ENCODE measurements at places on chromosomes 1 and 21.

GRCh38 chr1:204613636-204614035 is 71.9 kb downstream of the LRRN2 start:
- DNase-seq: no peak

DNA sequence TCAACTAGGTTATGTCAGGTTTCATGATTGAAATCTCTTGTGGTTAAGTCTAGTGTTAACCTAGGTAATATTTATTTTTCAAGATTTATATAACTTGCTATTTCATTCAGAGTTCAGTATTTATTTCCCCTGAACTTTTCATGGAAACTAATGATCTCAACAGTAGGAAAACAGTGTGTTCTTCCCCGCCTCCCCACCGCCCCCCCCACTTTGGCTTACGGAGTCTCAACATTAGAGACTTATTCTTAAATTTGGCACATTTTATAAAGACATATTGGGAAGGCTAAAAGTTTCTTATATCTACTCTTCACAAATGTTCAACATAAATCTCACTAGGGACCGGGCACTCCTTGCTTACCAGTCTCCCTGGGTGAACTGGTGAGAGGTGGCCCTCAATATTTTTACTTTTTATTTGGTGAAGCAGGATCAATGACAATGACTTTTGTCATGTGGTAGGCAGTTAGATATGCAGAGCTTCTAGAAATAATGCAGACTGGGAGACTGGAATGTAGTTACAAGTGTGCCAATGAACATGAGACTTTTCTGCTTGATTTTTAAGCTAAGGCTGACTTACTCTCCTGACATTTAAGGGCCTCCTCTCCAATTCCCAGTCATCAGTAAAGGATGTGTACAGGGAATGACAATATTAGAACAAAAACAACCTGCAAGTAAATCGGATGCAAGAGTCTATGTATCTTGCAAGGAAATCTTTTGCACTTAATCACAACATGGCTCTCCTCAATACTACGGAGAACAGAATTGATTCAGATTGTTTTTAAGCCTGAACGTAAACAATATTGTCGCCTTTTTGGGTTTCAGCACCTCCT is 1.7 kb upstream of the MAN1A2 start:
- no peak for DNase-seq

GRCh38 chr1:25989440-25990234 is 8.2 kb downstream of the PAFAH2 start:
- no peak for DNase-seq

DNA sequence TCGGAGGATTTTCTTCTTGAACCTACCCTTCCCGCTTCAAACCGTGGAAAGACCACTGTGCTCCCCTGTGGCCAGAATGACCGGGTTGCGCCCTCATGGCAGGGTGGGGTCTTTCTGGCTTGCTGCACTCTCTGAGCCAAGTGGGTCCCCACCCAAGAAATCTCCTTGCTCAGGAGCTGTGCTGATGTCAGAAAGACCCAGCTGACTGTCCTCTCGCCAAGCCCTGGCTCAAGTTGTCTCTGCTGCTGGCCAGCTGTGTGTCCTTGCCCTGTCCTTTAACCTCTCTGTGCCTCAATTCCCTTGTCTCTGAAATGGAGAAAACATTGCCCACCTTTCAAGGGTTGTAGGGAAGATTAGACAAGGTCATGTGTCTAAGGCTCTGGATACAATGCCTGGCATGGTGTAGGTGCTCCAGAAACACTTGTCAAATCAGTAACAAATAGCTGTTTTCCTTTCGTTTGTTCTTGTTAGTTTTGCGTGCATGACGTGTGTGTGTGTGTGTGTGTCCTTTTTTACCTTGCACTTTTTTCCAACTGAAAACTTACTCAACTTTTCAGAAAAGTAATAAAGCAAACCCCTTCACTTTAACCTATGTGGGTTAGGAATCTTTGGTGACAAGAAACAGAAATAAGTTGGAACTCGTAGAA is 41.1 kb upstream of the RPL11 start:
- no peak for DNase-seq

DNA sequence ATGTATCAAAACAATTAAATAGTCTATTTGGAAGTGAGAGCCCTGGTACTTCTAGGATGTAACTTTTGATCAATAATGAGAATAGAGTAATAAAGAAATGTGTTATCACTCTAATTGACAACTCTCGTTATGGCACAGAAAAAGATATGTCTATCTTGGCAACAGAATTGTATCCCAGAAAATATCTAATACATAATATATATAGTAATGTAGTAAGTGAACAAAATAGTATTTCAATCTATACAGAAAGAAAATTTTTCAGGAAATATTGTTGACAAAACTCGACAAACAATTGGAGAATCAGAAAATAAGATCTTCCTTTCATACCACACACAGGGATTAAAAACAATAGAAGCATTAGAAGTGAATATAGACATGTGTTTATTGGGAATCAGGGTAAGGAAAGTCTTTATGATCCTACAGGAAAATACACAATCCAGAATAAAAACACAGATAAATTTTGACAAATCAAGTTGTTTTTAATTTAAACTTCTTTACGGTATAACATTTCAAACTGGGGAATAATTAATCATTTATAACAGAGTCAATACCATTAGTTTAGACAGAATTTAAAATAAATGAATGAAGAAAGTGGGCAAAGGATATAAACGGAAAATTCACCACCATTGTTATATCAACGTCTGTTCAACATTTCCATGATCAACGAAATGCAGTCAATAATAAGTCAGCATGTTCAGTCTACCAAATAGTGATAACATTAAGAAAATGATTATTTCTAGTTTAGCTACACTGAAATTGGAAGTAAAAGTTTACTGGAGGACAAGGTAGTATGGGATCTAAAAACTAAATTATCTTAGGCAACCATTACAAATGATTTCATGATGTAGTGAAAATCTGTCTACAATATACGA is 1526.5 kb upstream of the TPTE start:
- no peak for DNase-seq

DNA sequence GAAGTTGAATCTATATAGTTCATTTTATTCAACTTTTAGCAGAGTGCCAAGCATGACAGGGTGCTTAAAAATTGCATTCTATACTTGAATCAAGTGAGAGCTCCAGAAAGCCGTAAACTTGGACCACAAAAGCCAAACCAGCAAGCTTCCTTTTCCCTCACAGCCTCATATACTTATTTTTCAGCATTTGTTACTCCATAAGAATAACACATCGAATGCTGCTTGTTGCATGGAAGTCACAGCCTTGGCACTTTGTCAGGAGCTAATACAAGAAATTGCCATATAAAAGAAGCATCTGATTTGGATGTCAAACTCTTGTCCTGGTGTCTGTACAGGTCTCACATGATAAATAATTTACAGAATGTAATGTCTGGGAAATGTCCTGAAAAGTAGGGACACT is 87.4 kb downstream of the PLXNA2 start:
- DNase-seq: no peak

DNA sequence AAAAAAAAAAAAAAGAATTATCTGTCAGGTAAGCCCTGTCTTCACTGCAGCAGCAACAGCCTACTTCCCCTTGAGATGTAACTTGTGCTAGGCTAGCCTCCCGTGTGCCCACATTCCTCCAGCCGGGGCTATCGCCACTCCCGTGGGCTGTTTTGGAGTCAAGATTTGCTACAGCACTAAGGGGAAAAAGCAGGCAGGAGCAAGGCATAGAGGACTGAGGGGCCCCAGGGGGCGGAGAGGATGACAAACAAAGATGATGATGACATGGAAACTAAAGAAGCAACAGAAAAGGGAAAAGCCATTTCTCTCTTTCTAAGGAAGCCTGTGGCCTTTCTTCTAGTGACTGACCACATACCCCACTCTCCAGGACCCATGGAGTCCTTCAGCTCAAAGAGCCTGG is 1.9 kb downstream of the TNFAIP8L2 start:
- DNase-seq: no peak

GRCh38 chr1:173280899-173281660 is 73.9 kb upstream of the TNFSF4 start:
- DNase-seq: no peak

DNA sequence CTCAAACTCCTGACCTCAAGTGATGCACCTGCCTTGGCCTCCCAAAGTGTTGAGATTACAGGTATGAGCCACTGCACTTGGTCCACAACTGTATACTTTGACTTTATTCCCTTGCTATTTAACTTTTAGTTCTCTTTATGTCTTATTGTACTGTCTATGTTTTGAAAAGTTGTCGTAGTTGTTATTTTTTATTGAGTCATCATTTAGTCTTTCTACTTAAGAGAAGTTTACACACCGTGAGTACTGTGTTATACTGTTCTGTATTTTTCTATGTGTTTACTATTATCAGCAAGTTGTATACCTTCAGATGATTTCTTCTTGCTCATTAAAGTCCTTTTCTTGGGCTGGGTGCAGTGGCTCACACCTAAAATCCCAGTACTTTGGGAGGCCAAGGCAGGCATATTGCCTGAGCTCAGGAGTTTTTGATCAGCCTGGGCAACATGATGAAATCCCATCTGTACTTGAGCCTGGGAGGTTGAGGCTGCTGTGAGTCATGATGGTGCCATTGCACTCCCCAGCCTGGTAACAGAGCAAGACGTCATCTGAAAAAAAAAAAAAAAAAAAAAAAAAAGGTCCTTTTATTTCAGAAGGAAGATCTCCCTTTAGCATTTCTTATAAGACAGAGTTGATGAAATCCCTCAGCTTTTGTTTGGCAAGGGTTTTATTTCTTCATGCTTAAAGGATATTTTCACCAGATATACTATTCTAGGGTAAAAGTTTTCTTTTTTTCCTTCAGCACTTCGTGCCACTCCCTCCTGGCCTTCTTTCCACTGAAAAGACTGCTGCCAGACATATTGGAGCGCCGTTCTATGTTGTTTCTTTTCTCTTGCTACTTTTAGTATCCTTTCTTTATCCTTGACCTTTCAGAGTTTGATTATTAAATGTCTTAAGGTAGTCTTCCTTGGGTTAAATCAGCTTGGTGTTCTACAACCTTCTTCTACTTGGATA is 47.6 kb downstream of the TNFSF18 start:
- DNase-seq: no peak

- DNase-seq: no peak
Measured at GRCh38 chr1:236541710-236542109, 17.9 kb downstream of the LGALS8 start.

DNA sequence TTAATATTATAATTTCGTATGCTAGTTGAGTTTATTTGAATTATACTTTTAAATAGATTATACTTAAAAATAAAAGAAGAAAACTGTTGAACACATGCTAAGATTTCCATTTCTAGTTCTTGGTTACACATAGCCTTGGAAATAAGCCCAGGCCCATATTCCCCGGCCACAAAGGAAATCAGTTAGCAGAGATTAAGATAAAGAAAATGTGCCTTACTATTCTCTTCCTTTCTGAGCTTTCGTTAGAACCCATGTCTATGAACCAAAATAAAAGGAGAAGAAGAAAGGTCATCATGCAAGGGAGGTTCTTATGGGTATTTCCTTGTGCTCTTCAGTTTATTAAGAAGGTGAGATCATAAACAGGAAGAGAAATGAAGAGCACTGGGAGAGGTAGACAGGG is 32.3 kb upstream of the CRP start:
- DNase-seq: no peak

- DNase-seq: no peak
Measured at GRCh38 chr1:38603907-38604306, 255.7 kb downstream of the RRAGC start.

- DNase-seq: no peak
Measured at GRCh38 chr21:45265721-45266517, 21.8 kb downstream of the POFUT2 start.

GRCh38 chr1:98119796-98120195 is 199.0 kb upstream of the DPYD start:
- peak; percentile 29 for DNase-seq

DNA sequence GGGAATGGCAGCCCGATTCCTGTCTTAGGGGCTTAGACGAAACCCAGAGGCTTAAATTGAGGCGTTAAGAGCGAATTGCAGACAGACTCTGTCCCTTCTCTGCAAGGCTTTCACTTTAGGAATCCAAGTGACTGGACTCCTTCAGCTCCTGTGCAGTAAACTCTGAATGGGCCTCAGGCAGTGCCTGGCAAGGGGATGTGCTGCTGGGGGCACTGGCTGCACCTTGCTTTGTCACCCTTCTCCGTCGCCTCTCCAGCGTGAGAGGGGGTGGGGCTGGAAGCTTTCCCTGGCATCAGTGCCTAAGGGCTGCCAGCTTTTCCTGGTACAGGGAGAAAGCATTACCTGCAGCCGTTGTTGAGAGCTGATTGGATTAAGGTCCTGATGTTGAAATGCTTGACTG is 39.9 kb upstream of the NFASC start:
- no peak for DNase-seq
